Endodermal cell (in vitro differentiated cells): ENCODE measurements at places on chromosomes 7 and 10.

- DNase-seq: no peak
Observed at GRCh38 chr10:101357958-101358357, 4.0 kb downstream of the BTRC start.

DNA sequence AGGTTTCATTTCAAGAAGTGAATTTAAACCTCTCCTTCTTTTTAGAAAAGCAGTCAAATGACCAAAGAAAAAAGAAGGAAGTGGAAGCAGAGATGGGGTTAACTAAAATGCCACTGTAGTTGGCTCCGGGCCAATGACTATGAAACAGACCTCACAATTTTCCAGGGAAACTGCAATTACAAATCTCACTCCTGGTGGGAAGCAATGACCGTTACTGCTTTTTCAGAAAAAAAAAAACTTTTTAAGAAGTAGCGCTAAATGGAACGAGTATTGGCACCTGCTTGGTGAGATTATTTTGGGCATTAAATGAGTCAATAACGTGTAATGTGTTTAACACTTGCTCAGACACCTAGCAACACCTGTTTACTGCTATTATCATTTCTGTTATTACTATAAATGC, 1.2 kb downstream of the SFRP4 start:
- no peak for DNase-seq

DNA sequence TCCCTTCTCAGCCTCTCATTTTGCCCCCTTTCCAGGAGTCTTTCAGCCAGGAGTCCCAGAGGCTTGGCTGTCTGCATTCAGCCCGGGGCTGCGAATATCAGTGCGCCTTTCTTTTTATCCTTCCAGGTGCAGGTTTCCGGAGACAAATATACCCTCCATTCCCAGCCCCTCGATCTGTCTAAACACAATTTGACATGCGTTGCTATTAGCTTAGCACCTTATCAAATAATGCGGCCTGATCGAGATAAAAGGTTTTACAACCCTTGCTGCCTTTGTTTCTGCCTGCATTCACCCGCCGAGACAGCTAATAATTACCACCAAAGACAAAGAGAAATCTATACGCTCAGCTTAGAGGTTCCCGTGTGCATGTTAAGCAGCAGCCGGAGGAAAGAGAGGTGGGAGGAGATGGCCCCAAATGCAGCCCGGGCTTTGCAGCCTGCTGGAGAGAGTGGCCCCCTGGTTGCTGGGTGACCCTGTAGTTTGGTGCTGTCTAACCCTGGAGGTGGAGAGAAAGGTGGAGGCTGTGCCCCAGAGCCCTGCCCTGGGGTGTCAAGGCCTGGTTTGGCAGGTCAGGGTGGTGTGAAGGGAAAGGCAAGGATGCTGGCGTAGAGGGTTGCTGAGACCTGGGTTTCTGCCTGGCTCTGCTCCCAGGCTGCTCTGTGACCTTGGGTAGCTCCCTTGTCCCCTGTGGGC, 185.3 kb downstream of the RPS24 start:
- no peak for DNase-seq

GRCh38 chr7:157851501-157852067, 514.8 kb downstream of the DNAJB6 start:
- peak; percentile 90 for DNase-seq

DNA sequence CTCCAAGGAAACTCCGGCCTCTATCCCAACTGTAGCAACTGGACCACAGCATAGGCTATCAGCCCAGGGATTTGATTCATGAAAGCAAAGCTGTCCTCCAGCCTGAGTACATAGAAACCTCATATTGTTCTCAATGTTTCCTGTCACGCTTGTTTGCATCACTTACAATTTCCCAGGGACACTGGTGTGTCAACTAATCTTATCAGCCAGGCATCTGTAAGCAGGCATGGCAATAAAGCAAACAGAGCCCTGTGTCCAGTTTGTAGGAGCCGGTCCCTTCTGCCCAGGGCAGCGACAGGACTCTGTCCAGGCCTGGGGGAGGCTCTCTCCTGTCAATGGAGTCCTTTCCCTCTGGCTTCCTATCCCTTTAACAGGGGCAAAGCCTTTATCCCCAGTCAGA, 23.0 kb upstream of the CDHR3 start:
- no peak for DNase-seq

GRCh38 chr7:30660331-30661255, 21.7 kb downstream of the CRHR2 start:
- no peak for DNase-seq

GRCh38 chr7:51316262-51316665, 345 bp downstream of the COBL start:
- DNase-seq: peak; percentile 83

DNA sequence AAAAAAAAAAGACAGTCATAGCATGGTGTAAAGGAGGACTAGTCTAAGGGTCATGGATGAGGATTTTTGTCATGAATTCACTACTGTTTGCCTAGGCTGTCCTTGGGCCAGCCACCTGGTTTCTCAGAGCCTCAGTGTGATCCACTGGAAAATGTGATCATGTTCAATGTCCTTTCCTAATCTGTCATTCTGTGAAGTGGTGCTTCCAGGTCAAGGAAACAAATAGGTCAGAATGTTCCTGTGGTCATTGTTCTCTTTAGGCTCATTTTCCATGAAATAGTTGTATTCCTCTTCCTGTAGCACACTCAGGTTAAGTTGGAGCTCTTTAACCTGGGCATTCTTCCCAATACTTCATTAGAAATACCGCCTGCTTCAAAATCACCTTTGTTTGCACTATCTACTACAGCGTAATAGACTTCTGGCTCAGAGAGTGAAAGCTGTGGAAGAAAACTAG, 16.5 kb downstream of the CD36 start:
- no peak for DNase-seq

DNA sequence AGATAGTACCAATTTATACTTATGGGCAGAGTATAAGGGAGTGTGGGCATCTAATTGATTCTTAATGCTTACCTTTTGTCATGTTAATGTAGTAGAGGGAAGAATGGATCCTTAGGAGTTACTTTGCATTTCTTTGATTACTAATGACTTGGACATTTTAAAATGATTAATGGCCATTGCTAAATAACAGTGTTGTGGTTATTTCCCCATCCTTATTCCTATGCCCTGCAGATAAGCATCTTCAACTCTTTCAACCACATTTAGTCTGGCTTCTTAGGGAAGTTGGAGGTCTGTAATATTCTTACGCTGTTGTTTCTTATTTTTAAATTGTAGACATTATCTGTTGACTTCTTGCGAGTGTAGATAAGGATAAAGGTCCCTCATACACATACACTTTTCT, 37.2 kb downstream of the KAT6B start:
- no peak for DNase-seq

- DNase-seq: no peak
Observed at GRCh38 chr10:131553121-131553520, 241.6 kb upstream of the TCERG1L start.

- DNase-seq: no peak
Observed at GRCh38 chr10:70378122-70378521, 4.3 kb downstream of the LRRC20 start.

DNA sequence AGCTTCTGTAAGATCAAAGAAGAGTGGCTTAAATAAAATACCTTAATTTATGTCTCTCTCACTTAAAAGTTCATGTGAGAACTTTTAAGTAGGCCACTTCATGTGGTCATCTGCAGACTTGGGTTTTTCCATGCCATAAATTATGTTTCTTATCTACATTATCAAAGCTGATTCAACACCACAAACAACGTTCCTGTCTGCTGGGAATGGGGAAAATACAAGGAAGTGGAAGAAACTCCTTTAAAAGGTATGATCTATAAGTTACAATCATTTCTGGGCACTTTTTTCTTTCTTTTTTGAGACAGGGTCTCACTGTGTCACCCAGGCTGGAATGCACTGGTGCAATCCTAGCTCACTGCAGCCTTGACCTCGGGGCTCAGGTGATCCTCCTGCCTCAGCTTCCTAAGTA, 16.9 kb upstream of the OTUD1 start:
- no peak for DNase-seq

DNA sequence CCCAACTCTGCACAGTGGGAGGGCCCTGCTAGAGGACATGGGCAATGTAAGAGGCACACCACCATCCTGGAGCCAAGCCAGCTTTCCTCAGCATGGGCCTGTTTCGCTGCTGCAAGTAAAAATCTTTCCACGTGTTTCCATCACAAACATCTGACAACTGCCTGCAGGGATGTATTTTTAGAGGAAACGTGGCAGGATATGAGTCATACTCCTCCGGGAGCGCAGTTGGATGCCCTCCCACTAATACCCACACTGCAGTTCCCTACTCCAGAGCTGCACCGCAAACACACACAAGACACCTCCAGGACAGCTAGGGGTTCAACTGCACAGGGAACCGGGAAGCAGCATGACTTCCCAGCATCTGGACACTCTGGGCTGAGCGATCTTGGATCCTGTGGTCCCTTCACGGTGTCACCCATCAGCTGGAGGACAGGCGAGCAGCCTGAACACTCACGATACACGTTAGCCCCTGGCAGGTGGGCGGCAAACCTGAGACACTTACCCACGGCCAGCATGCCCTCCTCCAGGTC, 26.1 kb downstream of the PLAC9 start:
- DNase-seq: no peak

DNA sequence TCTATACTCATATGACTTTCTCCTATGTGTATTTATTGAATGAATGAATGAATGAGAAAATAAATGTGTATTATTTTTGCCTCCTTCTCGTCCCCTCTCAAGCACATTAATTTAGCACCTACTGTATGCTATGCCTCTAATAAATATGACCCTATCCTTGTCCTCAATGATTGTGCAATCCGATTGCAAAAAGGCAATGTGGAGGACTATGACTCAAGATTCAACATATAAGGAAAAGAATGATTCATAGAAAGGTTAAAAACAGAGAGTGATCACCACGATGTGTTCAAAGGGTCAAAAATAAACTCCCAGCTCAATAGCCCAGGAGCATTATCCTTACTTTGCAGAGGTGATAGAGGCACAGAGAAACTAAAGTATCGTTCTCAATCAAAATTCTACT, 322.8 kb upstream of the SORCS1 start:
- DNase-seq: no peak

DNA sequence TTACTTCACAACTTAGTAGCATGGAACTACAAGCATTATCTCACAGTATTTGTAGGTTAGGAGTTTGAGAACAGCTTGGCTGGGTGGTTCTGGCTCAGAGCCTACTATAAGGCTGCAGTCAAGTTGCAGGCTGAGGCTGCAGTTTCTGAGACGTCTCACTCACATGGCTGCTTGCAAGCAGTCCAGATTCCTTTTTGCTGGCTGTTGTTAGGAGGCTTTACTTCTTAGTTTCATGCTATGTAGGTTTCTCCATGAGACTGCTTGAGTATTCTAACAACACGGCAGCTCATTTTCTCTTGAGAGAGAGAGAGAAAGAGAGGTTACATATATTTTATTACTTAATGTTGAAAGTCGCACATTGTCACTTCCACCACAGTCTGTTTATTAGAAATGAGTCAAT, 1073.9 kb downstream of the NXPH1 start:
- peak; percentile 50 for DNase-seq

DNA sequence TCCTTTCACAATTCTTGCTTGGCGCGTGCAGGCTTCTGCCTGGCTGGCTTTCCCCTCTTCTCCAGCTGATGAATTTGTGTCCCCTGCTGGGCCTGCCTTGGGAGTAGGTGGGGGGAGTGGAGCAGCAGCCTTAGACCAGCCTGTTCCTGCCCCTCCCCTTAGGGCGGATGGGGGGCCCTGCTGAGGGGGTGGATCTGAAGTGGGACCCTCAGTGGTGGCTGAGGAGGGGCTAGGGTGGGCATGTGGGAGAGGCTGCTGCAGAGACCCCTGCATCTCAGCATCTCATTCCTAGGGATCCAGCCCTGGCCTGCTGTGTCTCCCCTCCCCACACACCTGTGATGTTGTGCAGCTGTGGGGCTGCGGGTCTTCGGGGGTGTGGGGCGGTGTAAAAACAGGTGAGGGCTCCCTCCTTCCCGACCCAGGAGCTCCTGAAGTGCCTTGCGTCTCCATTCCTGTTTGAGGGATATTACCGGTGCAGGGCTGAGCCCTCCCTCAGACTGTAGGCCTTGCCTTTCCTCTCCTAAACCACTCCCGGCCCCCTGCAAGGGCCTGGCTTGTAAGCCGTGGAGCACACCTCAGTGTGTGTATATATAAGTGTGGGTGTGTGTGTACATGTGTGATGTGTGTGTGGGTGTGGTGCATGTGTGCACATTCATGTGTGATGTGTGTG, 24.7 kb downstream of the ADCYAP1R1 start:
- DNase-seq: no peak

DNA sequence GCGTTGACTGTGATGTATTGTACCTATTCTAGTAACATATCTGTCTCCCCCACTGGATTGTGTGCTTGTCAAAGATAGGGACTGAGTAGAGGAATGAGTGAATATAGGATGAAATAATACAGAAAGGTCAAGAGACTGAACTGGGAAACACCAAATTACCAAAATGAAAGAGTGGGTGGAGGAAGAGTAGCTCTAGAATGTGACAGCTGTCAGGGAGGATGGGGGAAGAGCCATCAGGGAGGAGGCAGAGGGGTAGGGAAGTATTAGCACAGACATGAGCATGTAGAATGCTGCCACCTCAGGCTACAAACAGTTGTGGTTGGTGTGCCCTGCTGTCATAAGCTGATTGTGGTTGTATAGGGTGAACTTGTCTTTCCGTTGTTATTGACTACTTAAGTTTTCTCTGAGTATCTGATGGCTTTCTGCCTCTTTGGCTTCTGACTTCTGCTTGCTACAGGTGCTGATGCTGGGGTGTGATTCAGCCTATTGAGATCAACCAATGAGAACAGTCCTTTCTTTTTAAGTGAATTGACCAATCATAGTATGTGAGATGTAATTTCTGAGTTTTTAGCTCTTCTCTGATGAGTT, 5.6 kb downstream of the CCSER2 start:
- DNase-seq: no peak

- no peak for DNase-seq
Observed at GRCh38 chr10:100216006-100216405, 13.4 kb downstream of the CHUK start.

GRCh38 chr7:156897673-156898072, 4.7 kb upstream of the LMBR1 start:
- no peak for DNase-seq

DNA sequence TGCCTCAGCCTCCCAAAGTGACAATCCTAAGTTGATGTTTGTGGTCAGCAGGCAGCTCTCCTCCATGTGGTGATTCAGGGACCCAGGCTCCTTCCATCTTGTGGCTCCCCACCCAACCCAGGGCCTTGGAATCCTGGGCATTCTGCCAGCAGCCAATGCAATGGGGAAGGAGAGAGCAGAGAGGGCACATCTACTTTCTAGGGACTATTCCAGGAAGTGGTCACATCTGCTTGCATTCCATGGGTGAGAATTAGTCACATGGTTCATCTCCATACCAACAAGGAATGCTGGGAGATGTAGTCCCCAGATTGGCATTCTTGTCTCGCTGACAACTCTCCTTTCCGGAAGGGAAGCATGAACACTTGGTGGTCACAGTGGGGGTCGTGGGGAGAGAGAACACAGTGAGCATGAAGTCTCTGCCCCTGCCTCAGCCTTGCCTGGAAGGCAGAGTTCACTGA, 9.9 kb upstream of the SRRM3 start:
- peak; percentile 82 for DNase-seq
